ENCODE measurements at places on chromosomes 5 and 9.

- no peak for DNase-seq
These were observed 58.5 kb upstream of the S1PR3 start for GRCh38 chr9:88932766-88933165.

- no peak for DNase-seq
These were observed 102.5 kb upstream of the ERCC6L2 start for GRCh38 chr9:95773053-95773418.

- DNase-seq, result no peak
These were observed 136.0 kb downstream of the SCAMP1 start for GRCh38 chr5:78496373-78496772.

GRCh38 chr5:7320701-7321301, 75.1 kb upstream of the ADCY2 start:
- no peak for DNase-seq

- DNase-seq, result no peak
These were observed 107.6 kb upstream of the RASGRF2 start for GRCh38 chr5:80852331-80853245.

DNA sequence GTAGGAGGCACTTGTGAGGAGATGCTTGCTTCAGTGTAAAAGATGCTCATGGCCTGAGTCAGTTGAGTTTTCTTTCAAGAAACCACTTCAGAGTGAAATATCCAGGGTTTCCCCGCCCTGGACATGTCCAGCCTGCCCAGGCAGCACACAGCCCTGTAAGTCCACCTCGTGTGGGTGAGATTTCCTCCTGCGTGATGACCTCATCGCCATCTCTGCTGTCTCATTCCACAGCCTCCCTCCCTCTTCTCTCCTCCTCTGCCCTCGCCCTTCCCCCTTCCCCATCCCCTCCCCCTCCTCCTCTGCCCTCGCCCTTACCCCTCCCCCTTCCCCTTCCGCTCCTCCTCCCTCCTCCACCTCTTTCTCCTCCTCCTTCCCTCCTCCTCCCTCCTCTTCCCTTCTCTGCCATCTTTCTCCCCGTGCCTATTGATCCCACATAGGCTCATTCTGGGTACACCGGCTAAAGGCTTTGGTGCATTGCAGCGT, 34.0 kb upstream of the NCS1 start:
- DNase-seq, result no peak

DNA sequence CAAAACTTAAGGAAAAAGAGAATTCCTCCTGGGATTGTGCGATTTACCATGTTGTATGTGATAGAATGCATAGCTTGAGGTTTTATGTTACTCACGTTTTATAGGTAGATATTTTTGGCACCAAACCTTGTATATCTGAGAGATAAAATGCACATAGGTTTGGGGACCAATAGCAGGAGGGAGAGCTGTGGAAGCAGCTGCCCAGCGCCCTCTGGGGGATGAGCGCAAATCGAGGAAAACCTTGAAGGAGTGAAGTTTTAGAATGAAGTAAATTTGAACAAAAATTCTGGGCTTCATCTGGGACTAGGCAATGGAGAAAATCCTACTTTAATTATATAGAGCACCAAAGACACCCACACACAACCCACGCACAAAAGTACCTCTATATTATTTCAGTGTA, 197.0 kb downstream of the ADCY2 start:
- no peak for DNase-seq

GRCh38 chr9:38342096-38342495, 50.4 kb upstream of the ALDH1B1 start:
- no peak for DNase-seq

DNA sequence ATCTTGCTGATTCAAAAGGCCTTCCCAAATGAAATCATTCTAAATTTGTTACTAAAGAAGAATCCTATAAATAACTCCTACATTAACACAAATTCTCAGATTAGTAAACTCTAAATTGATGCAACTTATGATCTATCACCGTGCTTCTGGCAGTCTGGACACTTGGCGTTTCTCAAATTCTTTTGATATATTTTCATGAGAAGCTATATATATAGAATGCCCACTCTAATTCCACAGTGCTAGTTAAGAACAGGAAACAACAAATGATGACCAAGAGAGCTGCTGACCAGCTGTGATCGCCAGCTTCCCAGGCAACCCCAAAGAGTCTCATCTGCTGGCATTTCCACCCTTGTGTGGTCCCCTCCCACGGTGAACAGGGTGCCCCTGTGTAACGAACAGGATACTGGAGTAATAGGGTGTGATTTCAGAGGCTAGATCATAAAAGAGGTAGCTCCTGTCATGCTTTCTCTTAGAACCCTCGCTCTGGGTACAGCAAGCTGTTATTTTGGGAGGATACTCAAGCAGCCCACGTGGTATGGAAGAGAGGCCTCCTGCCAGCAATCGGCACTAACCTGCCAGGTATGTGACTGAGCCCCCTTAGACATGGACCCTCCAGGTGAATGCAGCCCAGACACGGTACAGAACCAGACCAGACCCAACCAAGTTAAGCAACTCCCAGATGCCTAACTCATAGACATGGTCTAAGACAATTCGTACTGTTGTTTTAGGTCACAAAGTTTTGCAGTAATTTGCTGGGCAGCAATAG, 64.7 kb downstream of the CDC14B start:
- no peak for DNase-seq

DNA sequence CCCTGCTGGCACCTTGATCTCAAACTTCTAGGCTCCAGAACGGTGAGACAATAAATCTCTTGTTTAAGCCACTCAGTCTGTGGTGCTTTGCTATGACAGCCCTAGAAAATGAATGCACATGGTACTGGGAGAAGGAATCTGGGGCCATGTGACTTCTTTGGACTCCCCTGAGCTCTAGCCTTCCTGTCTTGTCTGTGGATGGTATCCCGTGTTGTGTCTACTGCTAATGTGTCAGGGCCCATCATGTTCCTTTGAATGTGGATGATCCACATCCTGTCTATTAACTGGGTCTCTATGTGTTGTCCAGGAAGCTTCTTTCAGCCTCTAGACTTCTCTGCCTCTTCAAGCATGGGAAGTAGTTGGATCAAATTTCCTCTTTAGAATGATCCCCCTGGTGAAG, 25.1 kb downstream of the IL7R start:
- no peak for DNase-seq

GRCh38 chr9:111983484-111983908, 86.9 kb downstream of the UGCG start:
- no peak for DNase-seq
